ENCODE measurements at places on chromosomes 1 and 21.

DNA sequence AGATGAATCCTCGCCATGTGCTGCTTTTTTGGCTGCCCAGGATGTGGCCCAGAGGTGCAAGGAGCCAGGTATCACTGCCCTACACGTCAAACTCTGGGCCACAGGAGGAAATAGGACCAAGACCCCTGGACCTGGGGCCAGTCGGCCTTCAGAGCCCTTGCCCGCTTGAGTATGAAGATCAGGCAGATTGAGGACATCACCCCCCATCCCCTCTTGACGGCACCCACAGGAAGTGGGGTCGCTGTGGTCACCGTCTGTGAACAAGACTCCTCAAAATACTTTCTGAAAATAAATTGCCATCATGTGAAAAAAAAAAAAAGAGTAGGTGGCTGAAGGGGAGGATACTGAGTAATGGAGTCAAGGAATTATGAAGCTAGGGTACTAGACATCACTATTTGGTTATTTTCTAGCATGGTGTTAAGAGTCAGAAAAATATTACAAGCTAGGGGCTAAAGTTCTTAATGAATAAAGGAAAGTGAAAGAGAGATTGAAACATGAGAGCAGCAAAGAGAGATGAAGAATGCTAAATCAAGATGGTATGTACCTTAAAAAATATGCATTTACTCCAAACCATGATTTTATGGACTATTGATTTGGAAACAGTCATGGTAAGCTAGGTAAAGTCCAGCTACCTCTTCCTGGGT, 84.9 kb downstream of the CLEC20A start:
- no peak for DNase-seq

GRCh38 chr1:9180111-9180819, 51.4 kb upstream of the GPR157 start:
- no peak for DNase-seq

- DNase-seq, result no peak
Observed at GRCh38 chr1:101683561-101683960, 313.2 kb downstream of the OLFM3 start.

DNA sequence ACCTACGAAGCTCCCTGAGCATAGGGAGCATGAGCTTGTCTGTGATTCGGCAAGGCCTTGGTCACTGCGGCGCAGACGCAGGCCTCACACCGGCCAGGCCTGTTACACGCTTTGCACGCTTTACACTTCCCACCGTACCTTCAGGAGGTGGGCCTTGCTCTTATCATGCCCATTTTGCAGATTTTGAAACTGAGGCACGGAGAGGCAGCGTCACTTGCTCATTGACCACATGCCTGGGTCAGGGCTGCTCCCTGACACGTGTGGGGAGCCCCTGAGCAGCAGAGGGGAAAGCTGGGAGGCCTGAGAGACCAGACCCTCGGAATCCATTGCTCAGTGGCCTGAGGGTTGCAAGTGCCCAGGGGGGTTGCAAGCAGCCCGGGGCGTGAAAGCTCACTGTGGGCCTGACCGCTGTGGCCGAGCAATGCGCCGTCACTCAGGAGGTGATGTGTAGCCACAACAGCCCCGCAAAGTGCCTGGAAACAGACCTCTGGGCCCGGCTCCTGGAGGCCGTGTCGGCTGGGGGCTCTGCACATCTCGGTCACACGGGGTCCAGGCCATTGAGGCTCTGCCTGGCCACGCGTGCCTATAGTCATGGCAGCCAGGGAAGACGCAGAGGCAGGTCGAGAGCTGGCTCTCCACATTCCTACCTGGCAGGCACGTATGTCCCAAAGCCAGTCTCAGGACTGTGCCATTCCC, 6.9 kb downstream of the ARHGEF16 start:
- no peak for DNase-seq

- DNase-seq, result no peak
Observed at GRCh38 chr1:226569879-226570547, 21.4 kb downstream of the STUM start.

GRCh38 chr1:168811176-168811575, 82.2 kb upstream of the DPT start:
- no peak for DNase-seq

GRCh38 chr1:160758521-160758920, 19.5 kb downstream of the SLAMF7 start:
- DNase-seq, result no peak

GRCh38 chr1:198030682-198031081, 113.5 kb downstream of the LHX9 start:
- no peak for DNase-seq

- no peak for DNase-seq
Observed at GRCh38 chr1:232486006-232486405, 143.9 kb downstream of the SIPA1L2 start.

DNA sequence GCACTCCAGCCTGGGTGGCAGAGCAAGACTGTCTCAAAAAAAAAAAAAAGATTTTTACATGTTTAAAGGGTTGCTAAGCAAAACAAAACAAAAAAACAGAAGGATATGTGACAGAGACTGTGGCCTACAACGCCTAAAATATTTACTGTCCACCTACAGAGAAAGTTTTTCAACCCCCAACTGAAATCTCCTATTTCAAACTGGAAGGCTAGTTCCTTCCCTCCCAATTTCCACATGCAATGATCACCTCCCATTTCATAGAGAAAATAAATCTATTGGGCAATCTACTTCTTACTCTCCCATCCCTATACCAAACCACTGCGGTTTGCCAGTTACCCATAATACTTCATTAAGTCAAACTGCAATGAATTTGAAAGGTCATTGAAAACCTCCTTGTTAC, 74.2 kb downstream of the ST3GAL3 start:
- DNase-seq, result no peak

DNA sequence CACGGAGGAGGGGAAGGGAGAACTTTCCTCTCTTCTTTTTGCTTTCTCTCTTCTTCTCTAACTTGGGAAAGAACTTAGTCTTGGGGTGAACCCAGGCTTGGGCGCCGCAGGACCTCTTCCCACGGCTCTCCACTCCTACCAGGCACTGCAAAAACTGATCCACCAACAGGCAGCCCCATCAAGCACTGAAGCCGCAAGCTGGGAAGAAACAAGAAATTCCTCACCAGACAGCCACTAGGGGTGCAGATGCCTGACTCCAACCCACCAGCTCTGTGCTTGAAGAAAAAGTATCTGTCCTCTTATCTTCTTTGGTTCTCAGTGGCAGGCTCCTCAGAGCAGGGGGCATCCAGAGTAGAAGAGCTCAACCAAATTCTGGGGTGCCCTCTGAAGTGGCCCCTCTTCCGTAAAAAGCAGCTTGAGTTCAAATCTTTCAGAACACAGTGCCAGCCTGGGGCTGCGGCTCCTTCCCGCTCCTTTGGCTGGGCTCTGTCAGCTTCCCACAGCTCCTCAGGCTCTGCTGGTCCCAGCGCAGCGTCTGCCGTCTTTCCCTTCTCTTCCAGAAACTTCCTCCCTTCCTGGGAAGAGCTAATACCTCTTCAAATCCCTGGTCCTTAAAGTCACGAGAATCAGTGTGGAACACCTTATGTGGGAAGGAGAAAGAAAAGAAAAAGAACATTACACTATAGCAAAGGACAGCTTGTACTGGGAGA, 2.4 kb downstream of the SLC41A1 start:
- no peak for DNase-seq

GRCh38 chr1:234600418-234601281, 9.3 kb downstream of the IRF2BP2 start:
- DNase-seq, result no peak

DNA sequence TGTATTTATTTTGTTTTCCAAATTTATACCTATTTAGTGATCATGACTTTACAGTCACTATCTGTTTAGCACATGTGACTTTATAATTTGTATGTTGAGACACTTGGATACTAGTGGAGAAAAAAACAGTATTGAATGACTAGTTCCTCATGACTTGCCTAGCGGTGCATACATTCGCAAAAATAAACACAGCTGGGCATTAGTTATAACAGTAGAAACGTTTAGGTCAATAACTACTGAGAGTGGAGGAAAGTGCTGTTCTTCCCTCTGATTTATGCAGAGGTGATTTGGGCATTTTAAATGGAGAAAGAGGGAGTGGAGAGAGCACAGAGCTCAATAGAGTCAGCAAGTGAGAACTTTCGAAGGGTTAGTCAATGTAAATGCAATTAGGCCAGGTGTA, 1679.0 kb upstream of the B3GALT2 start:
- no peak for DNase-seq

DNA sequence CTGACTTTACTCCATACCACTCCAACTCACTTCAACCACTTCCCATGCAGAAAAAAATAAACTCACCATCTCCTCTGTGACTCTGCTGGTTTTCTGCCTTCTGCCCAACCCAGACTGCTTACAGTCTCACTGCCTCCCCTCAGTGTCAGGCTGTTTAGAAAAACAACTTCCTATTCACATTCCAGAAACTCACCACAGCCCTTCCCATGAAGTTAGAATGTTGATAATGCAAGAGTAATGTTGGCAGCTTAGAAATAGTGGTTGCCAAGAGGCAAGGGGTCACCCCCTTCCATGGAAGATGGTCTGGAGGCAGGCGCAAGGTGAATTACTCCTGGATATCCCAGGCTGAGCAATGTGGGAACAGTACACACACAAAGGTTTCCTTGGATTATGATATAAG, at the start of gene SELP:
SELP (minus strand) TSS at position 119 of the 400 bp plus-strand sequence; CDS start at position 69, 50 bp downstream.
- no peak for DNase-seq

DNA sequence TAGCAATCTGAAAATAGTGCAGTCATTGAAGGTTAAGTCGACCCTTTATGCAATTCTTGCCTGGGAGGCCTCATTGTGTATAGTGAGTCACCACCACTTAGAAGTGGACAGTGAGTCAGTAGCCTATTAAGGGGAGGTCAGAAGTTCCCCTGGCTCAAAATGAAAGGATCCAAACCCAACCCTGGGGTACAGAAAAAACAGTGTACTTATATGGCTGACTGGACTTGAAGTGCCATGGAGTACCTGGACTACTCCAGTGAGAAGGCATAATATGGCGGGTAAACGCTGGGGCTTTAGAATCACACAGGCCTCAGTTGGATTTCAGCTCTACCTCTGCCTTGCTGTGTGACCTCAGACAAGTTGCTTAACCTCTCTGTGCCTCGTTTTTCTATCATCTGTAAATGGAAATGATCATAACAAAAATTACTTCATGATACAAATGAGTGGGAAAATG, 2.2 kb upstream of the BCL9 start:
- no peak for DNase-seq

DNA sequence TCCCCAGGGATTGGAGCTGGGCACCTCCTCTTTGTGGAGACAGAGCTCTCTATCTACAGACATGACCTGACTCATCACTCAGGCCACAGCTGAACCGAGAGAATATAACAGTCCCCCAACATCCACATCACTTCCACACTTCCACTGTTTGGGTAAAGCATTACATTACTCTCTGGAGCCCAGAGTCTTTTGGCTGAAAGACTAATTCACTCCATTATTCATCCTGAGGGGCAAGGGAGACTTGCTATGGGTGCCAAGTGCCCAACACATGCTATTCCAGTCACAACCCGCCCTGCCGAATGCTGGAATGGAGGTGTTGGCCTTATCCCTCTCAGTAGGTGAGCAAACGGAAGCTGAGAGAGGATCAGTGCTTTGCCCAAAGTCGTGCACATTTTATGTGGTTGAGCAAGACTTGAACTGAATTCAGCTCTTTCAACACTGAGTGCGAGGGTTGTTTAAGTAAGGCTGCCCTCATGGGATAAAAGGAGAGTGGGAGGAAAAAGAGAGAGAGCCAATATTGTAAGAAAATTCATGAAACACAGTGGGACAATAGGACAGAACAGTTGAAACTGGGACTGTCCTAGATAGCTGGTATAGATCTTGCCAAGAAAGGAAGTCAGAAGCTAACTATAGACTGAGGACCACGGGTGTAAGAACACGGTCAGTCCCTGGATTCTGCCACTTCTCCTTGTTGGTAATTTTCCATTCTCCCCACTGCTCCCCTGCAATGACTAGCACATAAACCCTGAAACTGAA, 13.5 kb upstream of the CHI3L1 start:
- DNase-seq, result no peak

DNA sequence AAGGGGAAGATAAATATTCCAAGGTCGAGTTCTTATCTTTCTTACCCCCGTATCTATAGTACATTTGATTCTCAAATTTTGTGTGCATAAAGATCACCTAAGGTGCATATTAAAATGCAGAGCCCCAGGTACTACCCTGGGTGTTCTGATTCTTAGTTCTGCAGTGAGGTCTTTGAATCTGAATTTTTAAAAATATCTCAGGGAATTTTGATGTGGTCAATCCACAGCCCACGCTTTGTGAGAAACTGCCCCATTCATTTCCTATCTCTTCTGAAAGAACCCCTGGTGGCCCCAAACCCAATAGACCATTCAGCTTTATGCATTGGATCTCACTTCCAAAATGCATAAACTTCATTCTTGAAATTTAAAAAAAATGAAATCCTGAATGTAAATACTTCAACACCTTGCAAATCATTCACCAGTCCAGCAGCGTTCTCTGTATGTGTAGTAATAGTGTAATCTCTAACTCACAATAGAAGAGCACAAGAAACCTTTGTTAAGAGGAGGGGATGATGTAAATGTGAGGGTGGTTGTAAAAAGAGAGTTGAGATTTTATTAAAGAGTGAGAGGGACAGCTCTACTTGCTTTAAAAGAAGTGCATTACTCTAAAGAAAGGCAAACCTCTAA, 108.8 kb upstream of the ZP4 start:
- no peak for DNase-seq

DNA sequence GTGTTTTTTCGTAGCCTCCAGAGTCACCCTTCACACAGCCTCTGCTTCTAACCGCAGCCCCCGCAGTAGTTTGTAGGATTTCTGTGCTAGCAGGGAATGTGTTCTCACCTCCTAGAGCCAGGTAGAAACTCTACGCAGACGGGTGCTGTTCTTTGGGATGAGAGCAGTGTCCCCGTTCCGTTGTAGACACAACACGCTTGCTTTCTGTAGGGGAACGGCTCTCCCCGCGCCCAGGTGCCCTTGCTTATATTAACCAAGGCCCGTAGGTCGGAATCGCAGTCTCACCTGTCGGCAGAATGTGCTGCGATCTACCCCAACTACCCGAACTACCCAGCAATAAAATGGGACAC, 111.8 kb upstream of the NBPF11 start:
- DNase-seq, result no peak

DNA sequence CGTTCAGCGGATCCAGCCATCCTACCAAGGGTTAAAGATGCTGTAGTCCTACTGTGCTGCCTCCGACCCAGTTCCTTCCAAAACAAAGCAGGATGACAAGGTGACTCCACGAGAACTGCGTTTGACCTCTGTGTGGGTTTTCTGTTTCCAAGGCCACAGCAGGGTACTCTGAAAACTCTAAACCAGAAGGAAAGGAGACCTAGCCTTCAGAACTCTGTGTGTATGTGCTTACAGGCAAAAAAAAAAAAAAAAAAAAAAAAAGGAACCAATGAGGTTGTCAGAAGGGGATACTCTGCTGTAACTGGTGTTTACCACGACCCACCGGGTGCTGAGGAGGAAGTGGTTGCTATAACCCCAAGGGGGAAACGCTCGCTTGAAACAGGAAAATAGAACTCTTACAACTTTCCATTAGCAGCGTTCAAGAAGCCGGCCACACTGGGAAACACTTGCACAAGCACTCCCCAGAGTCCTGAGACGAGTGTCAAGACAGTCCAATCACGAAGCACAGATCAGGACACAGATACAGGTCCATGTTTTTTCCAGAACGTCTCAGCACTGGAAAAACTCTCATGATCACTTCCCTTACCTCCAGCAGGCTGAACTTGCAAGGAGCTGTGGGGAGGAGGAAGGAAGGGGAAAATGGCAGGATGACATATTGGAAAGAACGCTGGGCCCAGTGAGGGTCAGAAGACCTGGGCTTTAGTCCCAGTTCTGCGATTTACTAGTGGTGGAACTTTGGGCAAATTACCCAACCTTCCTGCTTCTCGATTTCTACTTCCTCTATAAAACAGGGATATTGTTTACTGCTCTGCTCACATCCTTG, 64.0 kb downstream of the ITPKB start:
- DNase-seq, result peak; percentile 88

- no peak for DNase-seq
Observed at GRCh38 chr1:233582439-233582838, 31.5 kb upstream of the KCNK1 start.

GRCh38 chr1:219805191-219805590, 123.2 kb downstream of the SLC30A10 start:
- no peak for DNase-seq

Measured in GDM1 (cell line).